AG09309 (cell line): ENCODE measurements at places on chromosomes 1 and 21.
A peak's percentile ranks its signal among the peaks of the same experiment; 100 is the strongest.

DNA sequence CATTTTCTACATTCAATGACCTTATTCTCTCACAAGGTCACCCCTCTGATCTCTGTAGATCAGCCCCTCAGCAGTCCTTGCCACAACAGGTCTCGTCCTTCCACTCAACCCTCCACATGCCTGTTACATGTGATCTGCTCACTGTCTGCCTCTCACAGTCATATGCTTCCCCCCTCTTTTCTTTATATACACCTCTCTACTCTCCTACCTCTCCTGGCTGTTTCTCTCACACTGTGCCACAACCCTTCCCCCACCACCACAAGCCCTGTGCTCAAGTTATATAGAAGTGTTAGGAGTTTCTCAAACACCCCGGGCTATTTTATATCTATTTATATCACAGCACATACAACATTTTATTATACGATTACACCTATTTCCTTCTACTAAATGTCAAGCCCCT, 12.6 kb downstream of the B3GALNT2 start:
- no peak for DNase-seq

DNA sequence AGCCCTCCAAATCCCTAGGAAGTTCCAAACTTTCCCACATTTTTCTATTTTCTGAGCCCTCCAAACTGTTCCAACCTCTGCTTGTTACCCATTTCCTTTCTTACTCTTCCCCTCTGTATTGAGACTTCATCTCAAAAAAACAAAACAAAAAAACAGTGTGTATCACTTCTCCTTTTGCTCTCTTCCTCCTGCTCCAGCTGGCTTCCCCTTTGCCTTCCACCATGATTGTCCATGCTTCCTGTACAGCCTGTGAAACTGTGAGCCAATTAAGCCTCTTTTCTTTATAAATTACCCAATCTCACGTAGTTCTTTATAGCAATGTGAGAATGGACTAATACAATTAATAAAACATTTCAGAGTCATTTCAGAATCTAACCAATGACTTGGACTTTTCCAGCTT, 69.6 kb upstream of the KRTAP19-8 start:
- no peak for DNase-seq

GRCh38 chr21:34986561-34987500, 62.3 kb downstream of the RUNX1 start:
- DNase-seq: peak; percentile 57

- no peak for DNase-seq
These were observed 27.8 kb downstream of the KIAA0040 start for GRCh38 chr1:175164751-175165150.

- DNase-seq: no peak
These were observed 30.1 kb downstream of the ITPKB start for GRCh38 chr1:226708967-226709396.

GRCh38 chr1:1946540-1946939, 27.5 kb upstream of the TMEM52 start:
- no peak for DNase-seq

DNA sequence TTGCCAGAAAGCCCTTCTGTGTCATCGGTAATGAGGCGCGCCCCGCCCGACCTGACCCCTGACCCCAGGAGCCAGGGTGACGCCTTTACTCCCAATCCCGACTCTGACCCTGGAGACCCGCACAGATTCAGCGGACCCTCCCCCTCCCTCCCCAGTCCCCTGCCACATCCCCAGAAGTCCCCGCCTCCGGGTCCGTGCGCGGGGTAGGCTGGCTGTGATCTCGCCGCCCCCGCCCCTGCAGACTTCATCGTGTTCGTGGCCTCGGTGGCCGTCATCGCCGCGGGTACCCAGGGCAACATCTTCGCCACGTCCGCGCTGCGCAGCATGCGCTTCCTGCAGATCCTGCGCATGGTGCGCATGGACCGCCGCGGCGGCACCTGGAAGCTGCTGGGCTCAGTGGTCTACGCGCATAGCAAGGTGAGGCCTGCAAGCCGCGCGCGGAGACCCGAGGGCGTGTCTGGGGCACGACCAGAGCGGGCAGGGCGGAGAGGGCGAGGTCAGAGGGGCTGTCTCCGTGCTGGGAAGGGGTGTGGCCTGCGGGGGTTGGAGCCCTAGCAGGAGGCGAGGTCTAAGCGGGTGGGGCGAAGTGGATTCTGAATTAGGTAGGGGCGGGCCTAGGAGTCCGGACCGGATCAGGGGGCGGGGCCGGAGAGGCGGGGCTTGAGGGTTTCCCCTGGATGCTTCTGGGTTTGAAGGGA, 34.8 kb downstream of the KCNQ4 start:
- DNase-seq: no peak

DNA sequence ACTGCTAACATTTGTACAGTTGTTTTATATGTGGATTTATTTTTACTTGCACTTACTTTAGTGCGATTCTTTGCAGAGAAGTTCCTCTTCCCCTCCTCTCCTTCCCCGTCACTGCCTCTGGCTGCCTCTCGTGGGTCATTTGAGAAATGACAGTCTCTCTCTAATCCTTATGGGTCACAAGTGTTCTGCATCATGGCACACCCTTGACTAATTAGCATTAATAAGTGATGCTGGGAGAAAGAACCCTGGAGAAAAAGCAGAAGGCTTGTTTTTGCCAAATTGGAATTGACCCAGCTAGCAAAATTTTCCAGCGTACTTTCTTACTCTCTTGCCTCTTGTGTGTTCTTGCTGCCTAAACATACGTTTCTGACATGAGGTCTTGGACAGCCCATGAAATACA, 301.2 kb downstream of the DUSP10 start:
- DNase-seq: no peak

GRCh38 chr1:231866392-231867331, 240.1 kb downstream of the DISC1 start:
- DNase-seq: no peak

- no peak for DNase-seq
These were observed 15.7 kb downstream of the EPHX1 start for GRCh38 chr1:225825607-225826007.

GRCh38 chr1:216616425-216616824, 106.8 kb downstream of the ESRRG start:
- no peak for DNase-seq

GRCh38 chr1:24058671-24059455, 53.1 kb downstream of the MYOM3 start:
- no peak for DNase-seq

DNA sequence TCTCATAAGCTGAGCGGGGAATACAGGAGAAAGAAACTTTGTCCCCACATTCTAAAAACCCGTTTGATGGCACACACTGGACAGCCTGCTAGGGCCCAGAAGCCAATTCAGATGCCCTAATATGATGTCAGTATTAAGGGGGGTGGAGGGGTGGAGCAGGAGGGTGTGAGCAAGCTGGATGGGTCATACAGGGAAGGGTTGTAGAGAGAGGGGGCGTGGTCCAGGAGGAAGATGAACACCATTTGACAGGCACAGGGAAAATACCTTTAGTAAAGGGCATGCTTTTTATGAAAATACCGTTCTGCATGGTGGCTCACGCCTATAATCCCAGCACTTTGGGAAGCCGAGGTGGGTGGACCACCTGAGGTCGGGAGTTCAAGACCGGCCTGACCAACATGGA, 6.0 kb downstream of the TARS2 start:
- DNase-seq: no peak

- DNase-seq: no peak
These were observed 1009.0 kb downstream of the PLA2G4A start for GRCh38 chr1:187837787-187838186.

DNA sequence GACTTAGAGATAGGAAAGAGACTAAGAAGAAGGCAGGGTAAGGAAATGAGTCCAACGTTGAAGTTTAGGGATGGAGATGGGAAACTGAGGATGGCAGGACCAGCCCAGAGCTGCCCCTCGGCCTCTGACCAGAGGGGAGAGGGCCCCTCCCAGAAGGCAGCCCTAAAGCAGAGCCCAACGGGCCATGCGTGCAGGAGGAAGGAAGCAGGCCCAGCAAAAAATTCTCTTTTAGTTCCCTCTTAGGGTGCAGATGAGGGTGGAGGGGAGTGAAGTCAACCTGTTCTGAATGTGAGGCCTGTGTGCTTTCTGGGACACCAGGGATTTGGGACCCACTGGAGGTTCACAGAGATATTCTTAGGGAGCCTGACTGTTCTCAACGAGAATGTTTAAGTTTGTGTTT, 225.4 kb downstream of the RHOU start:
- no peak for DNase-seq

DNA sequence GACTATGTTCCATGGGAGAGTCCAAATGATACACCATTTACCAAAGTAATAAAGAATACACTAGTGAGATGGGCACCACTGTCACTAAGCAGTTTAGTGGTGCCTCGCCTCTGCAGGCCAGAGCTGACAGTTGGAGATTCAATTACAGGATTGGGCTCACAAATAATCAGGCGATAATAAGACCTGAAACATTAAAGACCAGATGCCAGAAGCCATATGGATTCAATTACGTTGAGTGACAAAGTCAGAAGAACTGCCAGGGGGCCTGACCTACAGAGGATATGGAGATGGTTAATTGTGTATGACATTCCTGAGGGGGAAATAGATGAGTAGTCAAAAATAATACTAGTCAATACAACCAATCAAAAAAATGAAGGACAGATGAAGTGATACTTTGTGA, 65.2 kb upstream of the ST6GALNAC5 start:
- DNase-seq: no peak

- no peak for DNase-seq
These were observed 74.8 kb downstream of the MORN1 start for GRCh38 chr1:2316451-2316961.

- no peak for DNase-seq
These were observed 149.1 kb downstream of the LYPLAL1 start for GRCh38 chr1:219322766-219323165.

DNA sequence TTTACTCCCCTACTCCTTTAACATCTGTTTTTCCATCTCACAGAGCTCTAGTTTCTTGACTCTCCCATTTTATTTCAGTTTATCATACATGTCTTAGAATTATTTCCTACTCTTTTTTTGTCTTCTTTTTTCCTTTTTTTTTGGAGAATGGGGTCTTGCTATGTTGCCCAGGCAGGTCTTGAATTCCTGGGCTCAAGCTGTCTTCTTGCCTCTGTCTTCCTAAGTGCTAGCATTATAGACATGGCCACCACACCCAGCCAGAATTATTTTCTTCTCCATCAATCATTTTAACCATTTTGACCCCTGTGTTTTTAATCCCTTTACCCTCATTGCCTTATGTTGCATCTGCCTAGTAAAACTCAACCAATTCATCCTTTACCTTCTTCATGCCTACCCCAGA, 123.2 kb upstream of the KIAA1614 start:
- DNase-seq: no peak

DNA sequence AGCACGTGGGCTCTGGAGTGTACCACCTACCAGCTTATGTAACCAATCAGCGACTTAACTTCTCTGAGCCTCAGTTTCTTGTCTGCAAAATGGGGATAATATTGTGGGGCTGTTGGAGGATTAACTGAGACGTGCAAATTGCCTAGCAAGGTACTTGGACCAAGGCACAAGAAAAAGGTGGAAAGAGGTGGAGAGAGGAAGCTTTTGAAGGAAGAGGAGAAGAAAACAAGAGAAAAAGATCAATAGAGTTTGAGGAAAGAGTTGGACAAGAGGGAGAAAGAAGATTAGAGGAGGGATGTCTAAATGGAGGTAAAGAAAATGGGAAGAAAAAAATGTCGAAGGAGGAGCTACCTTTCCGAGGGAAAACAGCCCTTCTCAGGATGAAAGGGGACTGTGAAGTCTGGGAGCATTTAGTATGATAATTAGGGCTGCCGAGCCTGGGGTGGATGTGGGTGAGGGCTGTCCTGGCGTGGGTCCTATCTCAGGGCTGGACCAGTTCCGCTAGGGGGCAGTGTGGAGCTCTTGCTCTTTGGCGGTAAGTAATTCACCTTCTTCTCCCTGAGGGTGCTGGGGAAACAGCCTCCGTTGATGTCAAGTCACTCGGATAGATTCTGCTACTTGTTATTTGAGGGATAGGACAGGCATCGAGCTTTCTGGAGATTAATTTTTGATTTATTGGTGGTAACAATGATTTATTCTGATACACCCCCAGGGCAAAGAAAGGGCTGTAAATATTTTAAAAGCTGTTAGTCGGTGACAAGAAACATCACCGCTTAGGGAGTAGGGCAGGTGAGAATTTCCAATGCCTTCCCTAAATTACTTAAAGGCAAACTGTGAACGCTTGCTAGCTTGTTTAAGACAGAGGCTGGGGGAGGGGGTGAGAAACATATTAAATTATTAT, 79.0 kb upstream of the NFASC start:
- no peak for DNase-seq

GRCh38 chr1:206748348-206749030, 22.1 kb upstream of the IL19 start:
- DNase-seq: no peak
